Caki2 (cell line): ENCODE measurements at places on chromosomes 12 and 14. TPM values are rescaled to one million over a fixed set of nuclear protein-coding genes. Genes with fewer than 3 reads are reported as not detected.

DNA sequence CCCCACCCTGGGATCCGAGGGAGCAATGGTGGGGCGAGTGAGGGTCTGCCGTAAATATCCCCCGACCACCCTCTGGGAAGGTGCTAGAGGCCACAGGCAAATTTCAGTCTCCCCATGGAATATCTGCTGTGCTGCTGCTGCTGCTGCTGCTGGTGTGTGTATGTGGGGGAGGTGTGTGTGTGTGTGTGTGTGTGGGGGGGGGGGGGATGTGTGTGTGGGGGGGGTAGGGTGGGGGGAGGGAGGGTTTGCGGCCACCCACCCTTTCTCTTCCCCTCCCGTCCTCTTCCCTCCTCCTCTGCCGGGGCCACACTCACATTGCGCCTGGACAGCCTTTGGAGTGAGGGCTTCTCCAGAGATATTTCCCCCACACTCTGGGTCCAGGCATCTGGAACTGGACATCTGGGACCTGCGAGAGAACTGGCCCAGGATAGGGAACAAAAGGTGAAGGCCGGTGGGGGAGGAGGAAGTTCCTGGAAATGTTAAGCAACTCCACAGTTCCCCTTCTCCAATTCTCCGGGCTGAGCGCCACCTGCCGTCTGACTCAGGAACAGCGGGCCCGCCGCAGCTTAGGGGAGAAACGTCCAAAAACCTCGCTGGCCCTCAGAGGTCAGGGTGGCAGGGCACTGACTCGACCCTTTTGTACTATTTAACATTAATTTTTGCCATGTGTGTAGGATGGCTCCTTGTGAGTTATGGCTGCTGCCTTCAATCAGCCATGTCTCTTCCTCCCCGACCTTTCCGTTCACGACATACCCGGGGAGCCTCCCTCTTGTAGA, at the start of gene C1RL:
TSS of gene C1RL (minus strand) at position 419 of the 776 bp plus-strand sequence. CDS start at position 385, 34 bp downstream.
- DNase-seq, result peak; percentile 79

DNA sequence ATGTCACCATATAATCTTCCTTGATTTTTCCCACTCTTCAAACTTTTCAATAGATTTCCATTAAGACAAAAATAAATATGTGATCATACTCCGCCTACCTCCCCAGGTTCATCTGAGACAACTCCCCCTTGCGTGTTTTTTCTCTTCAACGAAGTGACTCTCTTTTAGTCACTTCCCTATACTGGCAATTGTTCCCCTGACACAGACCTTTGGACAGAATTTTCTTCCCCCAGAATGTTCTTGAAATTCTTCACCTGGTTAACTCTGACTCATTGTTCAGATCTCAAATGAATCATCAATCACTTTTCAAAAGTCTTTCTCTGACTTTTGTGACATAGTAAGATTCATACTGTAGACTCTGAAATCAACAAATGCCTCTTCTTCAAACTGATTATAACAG, 727.3 kb upstream of the LMO3 start:
- peak; percentile 5 for DNase-seq

- DNase-seq, result no peak
Measured at GRCh38 chr12:105721891-105722290, 391.4 kb downstream of the C12orf75 start.

GRCh38 chr14:94385553-94386057, 2.8 kb downstream of the SERPINA1 start:
- DNase-seq, result peak; percentile 22

- no peak for DNase-seq
Measured at GRCh38 chr14:70886421-70887206, 20.6 kb upstream of the PCNX1 start.

DNA sequence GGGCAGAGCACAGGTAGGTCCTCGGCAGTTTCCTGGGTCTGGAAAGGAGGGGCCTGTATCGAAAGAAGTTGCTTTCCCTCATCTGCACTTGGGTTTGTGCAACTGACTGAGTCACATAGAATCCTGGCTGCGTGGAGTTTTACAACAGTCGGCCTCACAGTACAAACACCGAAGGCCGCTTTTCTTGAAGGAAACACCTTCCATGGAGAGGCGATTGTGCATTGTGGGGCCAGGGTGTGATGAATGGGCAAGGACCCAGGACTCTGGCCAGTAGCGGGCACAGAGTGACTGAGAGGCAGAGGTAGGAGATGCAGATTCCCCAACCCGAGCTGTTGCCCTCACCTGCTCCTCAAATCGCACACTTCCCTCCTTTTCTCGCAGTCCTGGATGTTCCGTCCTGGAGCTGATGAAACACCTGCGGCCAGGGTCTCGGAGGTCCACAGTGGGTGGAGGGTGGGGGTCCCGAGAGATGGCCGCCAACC, 7.7 kb downstream of the CCND2 start:
- DNase-seq, result no peak

DNA sequence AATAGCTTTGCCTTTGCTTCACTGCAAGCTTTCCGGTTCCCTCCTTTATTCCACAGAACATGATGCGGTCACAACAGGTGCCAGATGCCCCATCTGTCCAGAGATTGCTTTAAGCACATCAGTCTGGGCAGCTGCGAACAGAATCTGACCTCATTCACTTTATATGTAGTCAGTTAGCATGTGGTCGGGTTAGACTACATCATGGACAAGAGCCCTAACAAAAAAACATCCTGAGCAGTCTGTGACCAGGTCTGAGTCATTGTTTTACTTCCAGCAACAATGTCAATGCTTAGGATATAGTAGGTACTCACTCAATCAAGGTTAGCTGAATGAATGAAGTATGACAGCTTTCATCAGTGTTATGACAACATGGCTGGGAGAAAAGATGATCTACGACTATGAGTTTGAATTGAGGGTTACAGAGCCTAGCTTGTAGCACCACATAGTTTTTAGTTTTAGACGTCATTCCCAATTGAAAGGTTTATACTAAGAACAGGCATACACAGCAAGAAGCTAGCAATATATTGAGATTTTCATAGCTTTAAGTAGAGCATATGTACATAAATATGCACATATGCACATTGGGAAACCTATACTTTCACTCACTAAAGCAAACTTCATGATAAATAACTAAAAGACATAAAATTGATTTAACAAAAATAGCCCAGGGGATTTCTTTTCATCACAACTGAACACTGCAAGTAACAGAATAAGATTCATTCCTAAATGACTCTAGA, 64.2 kb upstream of the TMCC3 start:
- no peak for DNase-seq

DNA sequence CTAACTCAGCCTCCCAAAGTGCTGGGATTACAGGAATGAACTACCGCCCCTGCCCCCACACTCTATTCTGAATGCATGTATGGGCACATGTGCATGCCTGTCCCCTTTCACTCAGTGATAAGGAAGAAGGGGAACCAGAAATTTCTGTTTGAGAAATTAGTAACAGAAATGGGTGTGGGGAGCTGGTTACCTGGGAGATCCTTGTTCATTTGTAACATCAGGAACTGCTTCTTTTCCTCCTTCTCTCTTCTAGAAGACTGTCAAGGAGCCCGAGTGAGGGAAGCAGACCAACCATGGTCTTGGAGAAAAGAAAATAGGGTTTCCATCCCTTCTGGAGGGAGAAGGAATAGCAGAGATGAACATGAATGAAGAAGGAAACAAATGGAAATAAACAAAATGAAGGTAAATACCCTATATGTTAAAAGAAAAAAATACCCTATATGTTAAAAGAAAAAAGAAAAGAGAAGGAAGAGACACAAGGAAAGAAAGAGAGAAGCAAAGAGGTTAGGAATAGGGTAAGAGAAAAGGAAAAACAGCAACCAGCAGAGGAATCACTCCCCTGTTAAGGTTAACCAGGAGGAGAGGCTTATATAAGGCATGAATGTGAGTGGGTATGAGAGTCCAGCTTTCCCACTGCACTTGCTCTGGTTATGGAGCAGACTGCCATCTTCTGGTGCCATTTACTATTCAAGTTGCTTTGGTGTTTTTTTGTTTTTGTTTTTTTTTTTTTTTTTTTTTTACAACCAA, 3.3 kb downstream of the PPP1R3E start:
- peak; percentile 54 for DNase-seq

GRCh38 chr12:109999649-109999971, 380 bp downstream of the ANKRD13A start:
- no peak for DNase-seq

DNA sequence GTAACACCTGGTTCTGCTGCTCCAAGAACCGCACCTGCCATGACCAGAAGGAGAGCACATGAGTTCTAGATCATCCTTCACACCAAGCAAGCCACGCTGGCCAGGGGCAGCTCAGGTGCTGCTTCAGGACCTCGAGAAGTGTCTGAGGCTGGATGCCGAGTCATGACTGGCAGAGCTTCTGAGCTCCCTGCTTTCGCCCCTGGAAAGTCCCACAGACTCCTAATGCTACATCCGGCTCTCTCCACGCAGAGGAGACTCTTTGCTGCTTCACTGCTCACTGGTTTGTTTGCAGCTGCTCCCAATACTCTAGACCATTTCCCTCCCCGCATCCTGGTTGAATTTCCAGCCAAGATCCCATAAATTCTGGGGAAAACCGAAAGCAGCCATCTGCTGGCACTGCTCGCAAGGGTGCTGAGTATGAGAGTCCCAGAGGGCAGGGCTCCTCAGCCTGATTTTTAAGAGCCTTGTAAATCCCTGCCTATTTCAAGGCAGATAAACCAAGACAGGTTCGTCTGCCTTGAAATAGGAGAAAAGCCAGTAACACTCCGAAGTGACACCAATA, 1.4 kb downstream of the KRT2 start:
- peak; percentile 61 for DNase-seq

- no peak for DNase-seq
Measured at GRCh38 chr12:69163681-69164362, 75.5 kb upstream of the CPSF6 start.

DNA sequence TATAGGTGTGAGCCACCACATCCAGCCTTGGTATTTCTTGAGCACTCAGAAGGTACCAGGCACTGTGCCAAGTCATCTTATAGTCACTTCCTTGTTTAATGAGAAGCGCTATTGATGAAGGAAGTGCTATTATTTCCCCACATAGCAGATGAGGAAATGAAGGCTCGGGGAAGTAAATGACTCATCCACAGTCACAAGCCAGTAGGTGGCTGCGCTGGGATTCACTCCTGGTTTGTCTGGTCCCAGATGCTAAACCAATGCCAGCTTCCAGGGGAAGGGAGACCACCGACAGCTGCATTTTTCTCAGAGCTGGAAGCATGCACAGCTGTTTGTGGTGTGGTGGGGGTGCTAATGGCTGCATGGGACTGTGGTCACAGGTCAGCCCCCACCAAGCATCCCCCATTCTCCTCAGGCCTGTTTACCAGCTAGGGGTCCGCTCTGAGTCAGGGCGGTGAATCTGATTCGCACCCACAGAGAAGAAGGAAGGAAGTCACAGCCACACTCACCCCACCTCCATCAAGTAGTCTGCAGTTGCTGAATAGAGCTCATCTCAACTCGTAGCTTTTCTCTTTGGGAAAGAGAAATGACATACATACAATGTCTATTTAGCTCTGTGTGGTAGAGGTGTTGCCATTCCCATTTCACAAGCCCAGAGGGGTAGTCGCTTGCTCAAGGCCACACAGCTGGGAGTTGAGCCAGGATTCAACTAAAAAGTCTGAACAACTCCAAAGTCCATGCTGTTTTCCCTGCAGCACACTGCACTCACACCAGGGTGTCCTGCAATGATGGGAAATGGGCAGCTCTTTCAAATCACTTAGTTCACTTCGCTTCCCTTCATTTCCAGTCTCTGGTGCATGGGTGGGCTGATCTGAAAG, 6.3 kb upstream of the LTBP2 start:
- peak; percentile 28 for DNase-seq

- no peak for DNase-seq
Measured at GRCh38 chr12:106889950-106890626, 65.6 kb upstream of the TMEM263 start.

Gene PLEKHG7
- not detected in 2 replicates for total RNA-seq

Gene MYH6
- total RNA-seq, result not detected in 2 replicates

Gene HOXC10
- total RNA-seq, result 6.5 and 38.1 TPM in 2 replicates

Gene ZDHHC22
- 0.03 TPM in 1 of 2 replicates, not detected in the other for total RNA-seq

Gene SLC6A15
- 6.2 and 6.7 TPM in 2 replicates for total RNA-seq

Gene DLST
- total RNA-seq, result 55.7 and 57.7 TPM in 2 replicates
